ENCODE measurements at places on chromosomes 11 and 22.

- no peak for DNase-seq
Measured at GRCh38 chr22:24563246-24563645, 7.4 kb downstream of the SNRPD3 start.

- no peak for DNase-seq
Measured at GRCh38 chr22:37491559-37492427, 5.6 kb upstream of the MFNG start.

DNA sequence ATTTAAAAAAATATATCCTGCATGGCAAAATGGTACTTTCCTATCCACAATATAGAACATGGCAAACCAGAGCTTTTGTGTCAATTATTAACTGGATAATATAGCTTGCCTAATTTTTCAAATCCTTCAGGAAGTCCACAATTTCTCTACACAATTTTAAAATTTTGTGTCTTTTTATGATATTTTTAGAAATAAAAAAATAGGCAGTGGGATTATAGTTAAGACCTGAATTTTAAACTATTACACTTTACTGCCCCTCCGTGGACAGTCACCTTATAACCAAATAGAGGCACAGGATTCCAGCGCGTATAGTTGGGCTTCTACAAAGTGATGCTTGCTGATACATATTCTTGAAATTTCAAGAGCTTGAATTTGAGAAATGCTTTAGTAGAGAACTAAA is 2.1 kb upstream of the DMC1 start:
- peak; percentile 67 for DNase-seq

DNA sequence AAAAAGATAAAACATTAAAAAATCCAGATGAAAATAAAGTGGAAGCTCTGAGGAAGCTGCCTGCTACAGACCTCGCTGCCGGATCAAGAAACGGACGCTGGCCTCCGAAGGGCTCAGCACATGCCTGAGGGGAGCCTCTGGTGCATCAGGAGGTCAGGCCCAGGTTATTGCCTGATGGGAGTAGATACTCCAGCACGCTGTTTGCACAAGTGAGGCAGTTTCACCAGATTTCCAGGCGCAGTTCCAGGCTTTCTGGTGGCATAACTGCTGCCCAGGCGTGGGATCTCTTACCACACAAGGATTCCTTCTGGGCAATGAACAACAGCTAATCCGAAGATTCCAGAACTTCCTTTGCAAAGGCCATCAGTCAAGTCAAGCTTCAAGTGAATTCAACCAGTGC is 154.2 kb downstream of the MPPED1 start:
- no peak for DNase-seq

DNA sequence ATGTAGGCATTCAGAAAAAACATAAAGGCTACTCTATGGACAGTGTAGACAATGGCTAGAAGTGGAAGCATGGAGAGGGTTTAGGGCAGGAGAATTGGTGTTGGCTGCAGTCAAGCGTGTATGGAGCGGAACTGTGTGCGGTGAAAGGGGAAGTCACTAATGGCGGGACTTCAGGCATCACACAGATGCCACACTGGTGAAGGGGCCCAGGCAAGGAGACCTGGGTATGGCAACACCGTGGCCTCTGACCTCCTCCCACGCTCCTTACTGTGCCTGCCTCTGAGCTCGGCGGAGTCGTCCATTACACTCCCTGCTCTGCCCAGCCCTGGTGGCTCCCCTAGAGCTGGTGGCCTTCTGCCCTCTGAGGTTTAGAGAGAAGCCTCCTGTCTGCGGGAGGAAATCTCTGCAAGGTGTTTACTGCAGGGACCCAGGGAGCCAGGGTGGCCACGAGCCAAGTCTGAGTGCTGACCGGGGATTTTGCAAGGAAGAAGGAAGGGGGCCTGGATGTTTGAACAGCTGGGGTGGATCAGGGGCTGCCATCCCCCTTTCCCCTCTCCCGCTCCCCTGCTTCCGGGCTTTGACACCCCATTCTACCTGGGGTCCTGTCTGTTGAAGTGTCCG is 75.1 kb upstream of the TSPAN18 start:
- no peak for DNase-seq

DNA sequence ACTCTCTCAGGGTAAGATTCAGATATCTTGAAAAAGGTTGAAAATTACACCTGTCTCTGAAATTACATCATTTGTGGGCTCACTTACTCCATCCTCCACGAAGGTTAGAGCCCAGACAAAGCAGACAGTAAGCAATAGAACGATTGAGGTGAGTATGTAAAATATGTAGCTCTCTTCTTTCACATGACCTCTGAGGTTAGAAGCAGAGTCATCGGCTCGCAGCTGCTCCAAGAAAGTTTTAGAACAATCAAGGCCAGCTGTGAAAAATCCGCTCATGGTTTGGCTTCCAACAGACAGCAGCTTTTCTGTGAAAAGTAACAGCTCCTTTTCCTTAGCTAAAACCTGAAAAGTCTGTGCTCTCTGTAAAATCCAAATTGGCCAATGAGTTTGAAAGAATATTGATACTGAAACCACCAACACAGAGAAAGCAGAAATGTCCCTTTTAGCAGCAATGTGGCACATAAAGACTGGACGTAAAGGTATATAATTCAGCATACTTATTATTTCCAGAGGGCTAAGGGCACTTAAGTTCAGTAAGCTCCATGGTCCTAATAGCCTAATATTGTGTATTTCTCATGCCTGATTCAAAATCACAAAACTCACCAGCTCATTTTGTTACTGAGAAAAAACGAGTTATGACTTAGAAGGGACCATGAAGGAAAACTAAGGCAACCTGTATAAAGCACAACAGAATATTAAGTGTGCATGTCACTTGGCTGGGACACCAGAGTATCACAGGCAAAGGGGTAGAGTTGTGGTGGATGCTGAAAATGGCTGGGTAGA is 78.2 kb downstream of the FAM76B start:
- DNase-seq: peak; percentile 75

- peak; percentile 34 for DNase-seq
Measured at GRCh38 chr11:69949327-69949726, 128.8 kb upstream of the ANO1 start.

DNA sequence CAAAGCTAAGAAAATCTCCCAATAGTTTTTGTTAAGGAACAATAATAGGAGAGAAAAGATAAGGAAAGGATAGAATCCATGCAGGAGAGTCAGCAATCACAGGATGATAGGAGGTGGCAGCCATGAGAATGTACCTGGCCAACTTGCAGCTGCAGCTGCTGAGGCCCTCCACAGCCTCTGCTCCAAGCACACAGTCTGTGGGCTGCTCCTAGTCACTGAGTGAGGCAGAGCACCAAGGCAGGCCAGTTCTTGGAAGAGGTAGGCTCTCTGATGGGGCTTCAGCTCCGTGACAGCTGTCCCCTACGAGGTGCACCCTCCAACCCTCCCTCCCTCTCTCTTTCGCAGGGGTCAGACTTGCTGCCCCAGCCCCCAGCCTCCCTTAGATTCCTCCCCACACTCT is 5.5 kb upstream of the KCNJ1 start:
- DNase-seq: no peak

DNA sequence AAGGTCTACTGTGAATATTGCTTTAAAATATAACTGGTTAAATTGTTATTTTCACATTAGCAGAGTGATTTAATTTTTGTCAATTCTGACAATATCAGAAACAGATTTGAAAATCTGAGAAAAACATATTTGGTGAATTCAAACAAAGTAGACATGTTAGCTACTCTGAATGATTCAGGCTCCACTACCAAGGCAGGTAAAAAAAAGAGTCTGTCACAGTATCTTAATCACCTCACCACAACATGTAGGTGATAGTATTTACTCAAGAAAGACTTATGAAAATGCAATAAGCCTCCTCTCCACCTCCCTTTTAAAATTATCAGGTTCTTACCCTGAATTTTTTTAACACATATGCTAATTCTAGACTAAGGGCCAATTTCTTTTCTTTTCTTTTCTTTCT is 42.6 kb downstream of the DDI1 start:
- DNase-seq: no peak

- DNase-seq: no peak
Measured at GRCh38 chr22:20440637-20441591, 3.3 kb upstream of the SCARF2 start.

- peak; percentile 21 for DNase-seq
Measured at GRCh38 chr22:24053481-24054226, 42.5 kb downstream of the CABIN1 start.

DNA sequence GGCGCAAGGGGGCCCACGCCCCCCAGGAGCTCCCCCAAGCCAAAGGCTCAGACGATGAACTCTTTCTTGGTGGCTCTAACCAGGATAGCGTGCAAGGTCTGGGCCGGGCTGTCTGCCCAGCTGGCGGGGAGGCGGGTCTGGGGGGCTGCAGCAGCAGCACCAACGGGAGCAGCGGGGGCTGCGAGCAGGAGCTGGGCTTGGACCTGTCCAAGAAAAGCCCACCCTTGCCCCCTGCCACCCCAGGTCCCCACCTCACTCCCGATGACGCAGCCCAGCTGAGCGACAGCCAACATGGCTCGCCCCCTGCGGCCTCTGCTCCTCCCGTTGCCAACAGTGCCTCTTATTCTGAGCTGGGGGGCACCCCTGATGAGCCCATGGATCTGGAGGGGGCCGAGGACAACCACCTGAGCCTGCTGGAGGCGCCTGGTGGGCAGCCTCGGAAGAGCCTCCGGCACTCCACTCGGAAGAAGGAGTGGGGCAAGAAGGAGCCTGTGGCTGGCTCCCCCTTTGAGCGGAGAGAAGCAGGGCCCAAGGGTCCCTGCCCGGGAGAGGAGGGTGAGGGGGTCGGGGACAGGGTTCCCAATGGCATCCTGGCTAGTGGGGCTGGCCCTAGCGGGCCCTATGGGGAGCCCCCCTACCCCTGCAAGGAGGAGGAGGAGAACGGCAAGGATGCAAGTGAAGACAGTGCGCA is 21.6 kb upstream of the TMEM191C start:
- DNase-seq: no peak

DNA sequence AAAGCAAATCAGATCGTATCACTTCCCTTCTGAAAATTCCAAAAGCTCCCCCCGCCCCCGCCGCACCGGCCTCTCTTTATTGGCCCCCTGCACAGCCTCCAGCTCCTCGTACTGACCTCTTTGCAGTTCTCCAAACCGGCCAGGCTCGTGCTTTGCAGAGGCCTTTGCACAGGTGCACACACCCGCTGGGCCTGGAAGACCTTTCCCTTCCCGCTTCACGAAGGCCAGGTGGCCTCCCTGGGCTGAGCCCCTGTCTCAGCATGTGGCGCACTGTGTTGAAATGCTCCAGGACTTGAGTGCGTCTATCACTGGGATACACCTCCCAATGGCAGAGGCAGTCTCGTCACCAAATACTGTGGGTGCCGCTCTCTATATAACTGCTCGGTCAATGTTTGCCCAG is 13.2 kb upstream of the ADA2 start:
- DNase-seq: no peak

- DNase-seq: no peak
Measured at GRCh38 chr11:82901922-82902485, 468 bp downstream of the DDIAS start.

DNA sequence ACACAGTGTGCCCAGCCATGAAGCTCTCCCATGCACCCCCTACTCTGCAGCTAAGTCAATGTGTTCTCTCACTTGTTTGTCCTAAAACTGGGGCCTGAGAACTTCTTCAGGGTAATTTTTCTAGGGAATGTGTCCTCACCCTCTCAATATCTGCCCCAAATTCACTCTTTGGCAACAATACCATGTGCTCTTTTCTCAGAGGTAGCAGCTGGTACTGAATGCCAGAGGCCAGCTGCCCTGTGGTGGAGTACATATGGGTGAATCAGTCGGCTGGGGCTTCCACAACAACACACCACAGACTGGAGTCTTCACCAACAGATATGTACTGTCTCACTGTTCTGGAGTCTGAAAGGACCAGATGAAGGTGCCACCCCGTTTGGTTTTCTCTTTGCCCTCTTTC is 97.7 kb upstream of the TOP3B start:
- peak; percentile 11 for DNase-seq

Data from fibroblast of mammary gland (primary cell).